ENCODE measurements at places on chromosomes 7 and 10.

GRCh38 chr7:44196450-44196872, 4.3 kb upstream of the YKT6 start:
- no peak for DNase-seq

GRCh38 chr10:70462349-70462984, 16.1 kb upstream of the PALD1 start:
- DNase-seq: no peak

DNA sequence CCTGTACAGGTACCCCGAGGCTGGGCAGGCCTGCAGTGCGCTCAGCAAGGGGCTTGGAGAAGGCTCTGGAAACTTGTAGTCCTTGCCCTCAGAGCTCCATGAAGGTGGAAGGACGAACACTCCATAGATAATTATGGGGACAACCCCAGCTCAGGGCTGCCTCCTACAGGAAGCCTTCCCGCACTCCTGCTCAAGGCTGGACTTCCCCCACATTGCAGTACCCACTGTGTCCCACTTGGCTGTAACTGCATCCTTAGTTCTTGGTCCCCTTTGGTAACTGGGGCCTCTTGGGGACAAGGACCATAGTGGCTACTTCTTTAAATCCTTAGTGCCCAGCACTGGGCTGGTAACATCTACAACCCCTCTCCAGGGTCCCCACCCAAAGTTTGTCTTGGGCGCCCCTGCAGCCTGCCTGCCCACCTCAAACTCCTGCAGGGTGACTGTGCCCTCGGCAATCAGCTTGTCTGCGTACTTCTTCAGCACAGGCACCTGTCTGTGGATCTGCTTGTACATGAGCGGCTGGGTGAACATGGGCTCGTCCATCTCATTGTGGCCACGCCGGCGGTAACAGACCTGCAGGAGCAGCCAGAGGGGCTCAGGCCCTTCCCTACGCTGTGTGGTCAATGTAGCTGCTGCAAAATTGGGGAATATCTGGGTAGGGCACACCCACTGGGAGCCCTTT, 17.1 kb downstream of the OGDHL start:
- DNase-seq: no peak

DNA sequence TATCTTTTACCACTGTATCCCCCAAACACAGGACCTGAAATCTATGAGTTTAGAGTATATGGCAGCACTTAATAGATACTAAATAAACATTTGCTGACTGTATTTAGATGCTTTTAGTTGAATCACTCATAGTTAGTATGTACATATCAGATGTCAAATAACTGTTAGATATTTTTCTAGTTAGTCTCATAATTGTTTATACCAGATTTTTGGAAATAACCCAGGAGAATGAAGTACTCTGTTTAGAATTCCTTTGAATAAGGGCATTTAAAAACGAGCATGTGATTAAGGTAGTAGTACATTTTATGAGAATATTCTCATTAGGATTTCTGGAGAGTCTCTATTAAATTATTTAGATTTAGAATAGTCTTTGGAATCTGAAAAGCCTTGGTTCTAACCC, 22.3 kb upstream of the ZEB1 start:
- DNase-seq: no peak

DNA sequence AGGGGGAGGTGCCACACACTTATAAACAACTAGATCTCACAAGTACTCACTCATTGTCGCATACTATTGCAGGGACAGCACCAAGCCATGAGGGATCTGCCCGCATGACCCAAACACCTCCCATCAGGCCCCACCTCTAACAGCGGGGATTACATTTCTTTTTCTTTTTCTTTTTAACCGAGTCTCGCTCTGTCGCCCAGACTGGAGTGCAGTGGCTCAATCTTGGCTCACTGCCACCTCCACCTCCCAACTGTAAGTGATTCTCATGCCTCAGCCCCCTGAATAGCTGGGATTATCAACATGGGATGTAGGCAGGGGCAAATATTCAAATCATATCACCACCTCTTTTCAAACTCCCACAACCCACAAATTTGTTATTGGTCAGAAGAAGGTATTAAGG, 76.7 kb downstream of the SKAP2 start:
- no peak for DNase-seq

- no peak for DNase-seq
Observed at GRCh38 chr7:40674316-40674715, 539.5 kb downstream of the SUGCT start.

DNA sequence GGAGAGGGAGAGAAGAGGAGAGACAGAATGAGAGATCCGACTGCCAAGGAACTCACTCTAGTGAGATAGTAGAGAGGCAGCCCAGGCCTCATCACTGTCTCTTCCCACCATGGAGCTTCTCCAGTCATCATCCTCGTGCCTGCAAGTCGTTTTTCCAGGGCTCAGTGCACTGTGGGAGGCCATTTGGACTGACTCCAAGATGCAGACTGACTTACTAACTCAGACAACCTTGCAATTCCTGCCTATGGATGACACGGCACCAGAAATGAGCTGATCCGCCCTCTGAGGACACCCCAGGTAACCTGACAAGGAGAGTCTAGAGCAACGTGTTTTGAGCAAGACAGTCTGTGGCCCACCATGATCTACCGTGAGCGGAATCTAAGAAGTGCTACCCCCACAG, 154.9 kb downstream of the GLI3 start:
- no peak for DNase-seq

DNA sequence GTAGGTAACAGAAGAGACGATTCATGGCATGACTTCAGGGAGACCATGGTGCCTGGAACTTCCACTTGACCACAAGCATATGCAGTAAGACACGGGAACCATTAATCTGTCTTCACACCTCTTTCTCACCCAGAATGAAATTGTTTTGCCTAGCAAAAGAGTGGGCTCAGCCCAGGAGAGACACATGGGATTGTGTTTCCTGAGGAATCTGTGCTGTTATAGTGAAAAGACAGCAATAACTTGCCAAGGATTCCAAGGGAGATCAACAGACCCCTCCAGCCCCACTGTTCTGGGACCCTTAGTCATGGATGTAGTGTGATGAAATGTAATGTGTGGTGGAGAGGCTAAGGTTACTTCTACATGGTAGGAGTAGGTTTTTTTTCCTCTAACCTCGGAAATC, 192.5 kb upstream of the NPVF start:
- DNase-seq: no peak

DNA sequence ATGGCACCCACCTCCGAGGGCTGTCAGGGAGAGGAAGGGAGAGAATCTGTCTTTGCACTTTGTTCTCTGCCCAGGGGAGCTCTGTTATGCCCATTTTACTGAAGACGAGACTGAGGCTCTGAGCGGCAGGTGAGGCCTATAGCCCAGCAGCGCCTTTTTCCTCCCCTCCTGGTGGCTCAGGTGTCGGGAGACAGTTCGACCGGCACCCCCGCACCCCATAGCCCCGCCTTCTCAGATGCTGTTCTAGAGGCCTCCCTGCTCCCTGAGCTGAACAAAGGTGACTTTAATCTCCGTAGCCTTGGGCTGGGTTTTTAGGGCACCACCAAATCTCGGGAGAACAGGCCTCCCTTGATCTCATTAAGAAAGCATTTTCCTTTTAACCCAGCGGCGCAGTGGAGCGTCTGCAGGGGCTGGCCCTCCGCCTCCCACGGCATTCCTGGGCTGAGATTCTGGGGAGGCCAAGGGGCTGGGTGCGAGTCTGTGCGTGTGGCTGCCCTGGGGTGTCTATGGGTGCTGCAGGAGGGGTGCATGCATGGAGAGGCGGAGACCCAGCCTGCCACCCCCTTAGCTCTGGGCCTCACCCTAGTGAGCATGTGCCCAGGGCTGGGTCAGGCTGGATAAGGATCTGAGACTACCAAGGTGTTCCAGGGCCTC, 3.3 kb downstream of the LFNG start:
- DNase-seq: no peak

DNA sequence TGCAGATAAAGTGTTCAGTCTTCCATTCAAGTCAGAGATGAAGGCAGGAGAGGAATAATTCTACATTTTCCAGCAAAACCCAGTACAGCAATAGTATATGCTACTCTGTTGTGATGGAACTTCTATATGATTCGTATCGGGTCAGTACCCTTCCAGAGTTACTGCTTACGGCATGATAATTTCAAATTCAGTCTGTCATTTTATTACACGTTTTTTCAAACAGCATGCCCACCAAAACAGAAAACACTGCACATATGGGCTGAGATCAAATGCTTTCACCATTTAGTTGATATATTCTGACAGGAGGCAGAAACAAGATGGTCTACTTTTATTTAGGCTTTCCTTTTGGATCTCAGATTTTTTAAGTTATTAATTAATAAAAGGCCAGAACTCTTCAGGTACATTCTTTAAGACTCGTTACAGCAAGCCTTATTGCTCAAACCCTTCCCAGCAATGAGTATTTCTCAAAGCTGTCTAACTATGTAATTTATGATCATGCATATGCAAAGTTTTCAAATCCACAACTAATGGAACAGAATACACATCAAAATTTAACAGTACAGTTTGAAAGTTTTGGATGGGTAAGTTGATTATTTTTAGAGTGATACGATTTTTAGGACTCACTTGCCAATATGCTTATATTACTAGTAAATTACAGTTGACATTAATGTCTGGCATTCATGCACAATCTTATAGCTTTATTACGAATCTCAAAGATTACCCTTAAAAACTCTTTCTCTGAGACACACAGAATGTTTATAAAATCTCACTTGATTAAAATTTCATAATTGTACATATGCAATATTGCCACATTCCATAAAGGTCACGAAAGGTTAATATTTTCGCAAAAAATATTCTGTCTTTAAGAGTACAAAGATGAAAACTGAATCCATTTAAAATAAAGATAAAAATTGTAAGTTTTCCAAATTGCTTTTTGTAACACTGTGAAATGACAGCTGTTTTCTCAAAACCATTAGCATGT, 91.0 kb downstream of the ANK3 start:
- DNase-seq: no peak

GRCh38 chr7:49635800-49636199, 137.6 kb upstream of the VWC2 start:
- no peak for DNase-seq

All from AG04450 (cell line).